ENCODE measurements at places on chromosomes 16 and 17. TPM values are rescaled to one million over a fixed set of nuclear protein-coding genes. Genes with fewer than 3 reads are reported as not detected.

The TBC1D3C gene
- 0.07 TPM for total RNA-seq

The TCAP gene
- total RNA-seq: 0.72 TPM

The TPSD1 gene
- total RNA-seq: not detected

The KRT23 gene
- 0.19 TPM for total RNA-seq

The DNASE1L2 gene
- total RNA-seq: 0.80 TPM

The PKMYT1 gene
- 89.7 TPM for total RNA-seq

The TXNL4B gene
- total RNA-seq: 21.0 TPM

The MYO15B gene
- total RNA-seq: 59.9 TPM

The GLOD4 gene
- total RNA-seq: 99.0 TPM

The SYCE1L gene
- total RNA-seq: 4.8 TPM

The KLHL10 gene
- not detected for total RNA-seq

The PRDM7 gene
- not detected for total RNA-seq

The TNK1 gene
- total RNA-seq: 1.4 TPM

The TERB1 gene
- total RNA-seq: not detected

The CDH3 gene
- total RNA-seq: 0.19 TPM

The HCRT gene
- not detected for total RNA-seq

The CCL1 gene
- total RNA-seq: not detected

The TBC1D3E gene
- total RNA-seq: not detected

The ZG16 gene
- total RNA-seq: not detected

The ZNF821 gene
- 4.0 TPM for total RNA-seq

The CDRT4 gene
- not detected for total RNA-seq

The SIRT7 gene
- total RNA-seq: 45.2 TPM

The PMP22 gene
- total RNA-seq: 230 TPM

The PRCD gene
- total RNA-seq: not detected

The KRT40 gene
- total RNA-seq: not detected

The RPS2 gene
- total RNA-seq: 4,023 TPM

The ALDH3A1 gene
- 990 TPM for total RNA-seq

The ABCC11 gene
- total RNA-seq: 0.16 TPM

The RSL1D1 gene
- 259 TPM for total RNA-seq

The CRYM gene
- 2.5 TPM for total RNA-seq

The KCNJ2 gene
- 0.03 TPM for total RNA-seq

The XAF1 gene
- not detected for total RNA-seq

The TOX3 gene
- 0.64 TPM for total RNA-seq

The PAQR4 gene
- 45.1 TPM for total RNA-seq

The CNTNAP4 gene
- not detected for total RNA-seq

The PMFBP1 gene
- total RNA-seq: 0.05 TPM

The GPR142 gene
- total RNA-seq: not detected

The SCNN1G gene
- 0.27 TPM for total RNA-seq

The RASL10B gene
- not detected for total RNA-seq

The GLYR1 gene
- 42.8 TPM for total RNA-seq

The REXO5 gene
- total RNA-seq: 4.6 TPM

The DPEP2 gene
- not detected for total RNA-seq

The C16orf46 gene
- total RNA-seq: 1.1 TPM

The KARS1 gene
- total RNA-seq: 168 TPM

The TLCD3B gene
- 0.27 TPM for total RNA-seq

The HOXB3 gene
- 4.6 TPM for total RNA-seq

The KREMEN2 gene
- total RNA-seq: 1.3 TPM

The ZNF205 gene
- 10.8 TPM for total RNA-seq

The HAGHL gene
- 18.5 TPM for total RNA-seq

The ENPP7 gene
- not detected for total RNA-seq

The JPH3 gene
- 1.9 TPM for total RNA-seq

The WFIKKN1 gene
- total RNA-seq: 0.19 TPM

The OTOP2 gene
- not detected for total RNA-seq

The ATP2A3 gene
- 5.1 TPM for total RNA-seq

The PPM1E gene
- total RNA-seq: 0.10 TPM

The NTN1 gene
- 0.42 TPM for total RNA-seq

The NPW gene
- 1.1 TPM for total RNA-seq

Data from A549 treated with GW870086 at 1 μM for 4 hours (cell line).